ENCODE measurements at places on chromosomes 6 and 20.

- DNase-seq, result no peak
Measured at GRCh38 chr6:32129297-32130088, 595 bp downstream of the FKBPL start.

- no peak for DNase-seq
Measured at GRCh38 chr6:40256831-40257230, 322.6 kb upstream of the MOCS1 start.

DNA sequence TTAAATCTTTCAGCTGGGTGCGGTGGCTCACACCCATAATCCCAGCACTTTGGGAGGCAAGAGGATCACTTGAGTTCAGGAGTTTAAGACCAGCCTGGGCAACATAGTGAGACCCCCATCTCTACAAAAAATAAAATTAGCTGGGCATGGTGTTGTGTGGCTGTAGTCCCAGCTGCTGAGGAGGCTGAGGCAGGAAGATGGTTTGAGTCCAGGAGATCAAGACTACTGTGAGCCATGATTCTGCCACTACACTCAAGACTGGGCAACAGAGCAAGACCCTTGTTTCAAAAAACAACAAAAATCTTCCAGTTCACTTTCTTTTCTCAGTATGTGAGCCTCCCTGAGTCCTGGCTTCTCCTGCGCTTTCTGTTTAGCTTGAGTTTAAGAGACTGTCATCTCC, 7.9 kb downstream of the SDHAF4 start:
- DNase-seq, result no peak

GRCh38 chr20:5973172-5973571, 22.7 kb downstream of the MCM8 start:
- no peak for DNase-seq

GRCh38 chr6:88705601-88706000, 257.8 kb downstream of the RNGTT start:
- no peak for DNase-seq

- no peak for DNase-seq
Measured at GRCh38 chr6:1613688-1614447, 4.2 kb downstream of the FOXC1 start.

GRCh38 chr20:41278936-41279335, 38.6 kb downstream of the ZHX3 start:
- no peak for DNase-seq

- DNase-seq, result no peak
Measured at GRCh38 chr6:111565326-111566221, 40.1 kb downstream of the TRAF3IP2 start.

DNA sequence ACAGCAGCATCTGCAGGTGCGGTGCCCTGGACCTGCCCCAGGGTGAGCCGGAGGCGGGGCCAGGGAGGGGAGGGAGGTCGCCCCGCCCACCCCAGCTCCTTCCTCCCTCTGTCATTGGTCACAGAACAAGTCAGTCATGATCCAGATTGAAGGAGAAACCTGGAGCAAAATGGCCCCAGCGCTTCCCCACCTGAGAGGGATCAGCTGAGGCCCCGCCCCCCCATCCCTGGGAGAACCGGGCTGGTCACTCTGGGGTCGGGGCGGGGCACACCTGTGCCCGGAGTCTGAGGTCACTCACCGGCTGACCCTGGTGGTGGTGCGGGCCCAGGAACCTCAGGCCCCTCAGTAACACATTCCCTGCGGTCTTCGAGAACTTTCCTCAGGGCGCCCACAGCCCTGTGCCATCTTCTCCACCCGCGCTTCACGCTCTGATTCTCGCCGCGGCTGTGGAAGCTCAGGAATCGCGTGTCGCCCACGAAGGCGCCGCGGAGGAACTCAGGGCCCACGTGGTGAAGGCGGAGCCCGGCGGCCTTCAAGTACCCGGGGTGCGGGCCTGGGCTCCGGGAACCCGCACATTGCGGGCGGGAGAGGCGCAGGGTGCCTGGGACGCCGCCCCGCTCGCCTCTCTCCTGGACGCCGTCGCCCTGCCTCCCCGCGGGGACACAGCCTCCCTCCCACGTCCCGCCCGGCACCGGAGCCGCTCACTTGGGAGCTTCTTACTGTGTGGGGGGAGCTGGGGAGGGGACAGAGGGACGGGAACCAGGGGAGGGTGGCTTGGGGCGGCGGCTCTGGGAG, 36.4 kb upstream of the HLA-C start:
- DNase-seq, result peak; percentile 14

GRCh38 chr6:79756496-79756895, 125.4 kb downstream of the SH3BGRL2 start:
- no peak for DNase-seq

- no peak for DNase-seq
Measured at GRCh38 chr6:35148167-35148741, 7.1 kb upstream of the TCP11 start.

GRCh38 chr6:36955136-36955535, 598 bp downstream of the PI16 start:
- peak; percentile 37 for DNase-seq

GRCh38 chr6:93575495-93576267, 156.3 kb upstream of the EPHA7 start:
- DNase-seq, result no peak

GRCh38 chr20:47276851-47277534, 79.5 kb downstream of the ZMYND8 start:
- no peak for DNase-seq

- DNase-seq, result no peak
Measured at GRCh38 chr6:133532908-133533307, 291.8 kb downstream of the EYA4 start.

DNA sequence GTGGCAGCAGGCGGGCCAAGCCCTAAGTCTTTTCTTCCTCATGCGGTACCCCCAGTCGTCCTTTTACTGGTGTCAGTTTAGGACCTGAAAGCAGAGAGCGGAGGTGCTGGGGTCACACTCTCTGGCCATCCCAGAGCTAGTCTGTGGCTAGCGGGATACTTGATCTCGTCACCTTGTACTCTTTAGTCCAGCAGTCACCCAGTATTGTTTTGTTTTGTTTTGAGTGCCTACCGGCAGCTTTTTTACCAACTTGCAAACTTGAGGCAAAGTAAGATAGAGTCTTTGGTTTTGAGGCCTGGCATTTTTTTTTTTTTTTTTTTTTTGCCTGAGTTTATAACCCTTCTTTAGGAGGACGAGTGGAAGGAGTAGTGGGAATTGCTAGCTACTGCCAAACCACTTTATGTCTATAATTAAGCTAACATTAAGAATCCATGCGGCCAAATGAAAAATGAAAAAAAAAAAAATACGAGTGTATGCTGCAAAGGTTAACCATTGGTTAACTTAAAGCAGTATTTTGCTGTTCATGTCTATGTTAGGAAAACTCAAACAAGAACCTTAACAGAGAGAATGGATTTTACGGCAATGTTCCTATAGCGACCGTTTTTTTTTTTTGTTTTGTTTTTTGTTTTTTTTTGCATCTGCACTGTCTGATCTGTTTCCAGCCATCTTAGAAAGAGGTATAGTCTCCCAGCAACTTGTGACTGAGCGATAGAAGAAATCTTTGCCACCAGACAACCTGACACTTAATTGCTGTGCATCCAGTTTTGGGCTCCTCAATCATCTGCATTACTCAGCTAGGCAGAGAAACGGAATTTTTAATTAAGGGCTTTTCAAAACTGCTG, 56.9 kb downstream of the FAM217A start:
- DNase-seq, result no peak

DNA sequence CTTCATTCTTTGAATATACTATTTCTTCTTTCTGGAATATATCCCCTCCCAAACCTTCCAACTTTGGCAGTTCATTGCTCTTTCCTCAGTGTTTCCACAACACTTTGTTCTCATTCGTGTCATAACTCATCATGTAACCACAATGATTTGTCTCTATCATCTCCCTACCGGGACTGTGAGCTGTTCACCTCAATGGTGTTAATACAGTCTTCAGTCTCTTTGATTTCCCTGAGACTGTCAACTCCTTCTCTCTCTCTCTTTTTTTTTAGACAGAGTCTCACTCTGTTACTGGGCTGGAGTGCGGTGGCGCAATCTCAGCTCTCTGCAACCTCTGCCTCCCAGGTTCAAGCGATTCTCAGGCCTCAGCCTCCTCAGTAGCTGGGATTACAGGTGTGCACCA, 2.5 kb upstream of the MMP24 start:
- no peak for DNase-seq

GRCh38 chr6:166313255-166314070, 5.3 kb upstream of the PRR18 start:
- DNase-seq, result peak; percentile 32

DNA sequence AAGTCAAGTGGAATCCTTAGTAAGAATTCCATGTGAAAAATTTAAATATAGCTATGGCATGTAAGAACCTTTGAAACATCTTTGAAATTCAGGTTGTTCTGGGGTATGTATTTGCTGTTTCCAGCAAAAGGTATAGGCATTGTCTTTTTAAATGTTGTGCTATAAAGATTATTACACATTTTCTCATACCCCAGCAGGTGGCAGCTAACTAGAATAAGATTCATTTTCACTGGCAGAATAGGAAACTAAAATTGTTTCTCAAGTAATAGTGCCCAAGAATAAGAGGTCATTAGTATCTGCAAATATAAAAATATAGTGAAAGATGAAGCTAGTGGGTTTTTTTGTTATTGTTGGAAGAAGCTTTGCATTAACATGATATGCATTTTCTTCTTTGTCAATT, 1.8 kb downstream of the GRIK2 start:
- DNase-seq, result no peak

DNA sequence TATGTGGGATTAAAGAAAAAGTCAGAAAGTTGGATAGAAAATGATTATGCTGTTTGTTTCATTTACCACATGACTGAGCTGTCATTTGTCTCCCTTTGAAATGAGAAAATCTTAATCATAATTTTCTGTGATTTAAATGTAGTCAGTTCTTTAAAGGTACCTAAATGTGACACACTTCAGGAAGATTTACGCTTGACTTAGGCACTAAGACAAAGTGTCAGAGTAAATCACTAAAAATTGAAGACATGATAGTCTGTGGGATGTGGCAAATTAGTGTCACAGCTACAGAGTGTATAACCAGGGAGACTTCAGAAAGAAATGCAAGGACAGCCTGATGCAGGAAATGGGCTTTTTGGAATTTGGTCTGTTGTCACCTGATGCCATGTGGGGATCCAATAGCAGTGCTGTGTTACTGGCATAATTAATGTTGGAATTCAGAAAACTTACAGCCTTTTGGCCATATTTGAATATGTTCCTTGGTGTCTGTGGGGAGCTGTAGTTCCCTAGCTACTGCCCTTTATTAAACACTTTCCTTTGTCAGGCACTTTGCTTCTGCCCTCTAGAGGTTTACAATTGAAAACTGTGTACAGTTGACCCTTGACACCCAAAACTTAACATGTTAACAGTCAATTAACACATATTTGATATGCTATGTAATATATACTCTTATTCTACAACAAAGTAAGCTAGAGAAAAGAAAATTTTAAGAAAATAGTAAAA, 493.8 kb downstream of the UTRN start:
- DNase-seq, result no peak

GRCh38 chr6:54614499-54615195, 231.9 kb upstream of the FAM83B start:
- no peak for DNase-seq

DNA sequence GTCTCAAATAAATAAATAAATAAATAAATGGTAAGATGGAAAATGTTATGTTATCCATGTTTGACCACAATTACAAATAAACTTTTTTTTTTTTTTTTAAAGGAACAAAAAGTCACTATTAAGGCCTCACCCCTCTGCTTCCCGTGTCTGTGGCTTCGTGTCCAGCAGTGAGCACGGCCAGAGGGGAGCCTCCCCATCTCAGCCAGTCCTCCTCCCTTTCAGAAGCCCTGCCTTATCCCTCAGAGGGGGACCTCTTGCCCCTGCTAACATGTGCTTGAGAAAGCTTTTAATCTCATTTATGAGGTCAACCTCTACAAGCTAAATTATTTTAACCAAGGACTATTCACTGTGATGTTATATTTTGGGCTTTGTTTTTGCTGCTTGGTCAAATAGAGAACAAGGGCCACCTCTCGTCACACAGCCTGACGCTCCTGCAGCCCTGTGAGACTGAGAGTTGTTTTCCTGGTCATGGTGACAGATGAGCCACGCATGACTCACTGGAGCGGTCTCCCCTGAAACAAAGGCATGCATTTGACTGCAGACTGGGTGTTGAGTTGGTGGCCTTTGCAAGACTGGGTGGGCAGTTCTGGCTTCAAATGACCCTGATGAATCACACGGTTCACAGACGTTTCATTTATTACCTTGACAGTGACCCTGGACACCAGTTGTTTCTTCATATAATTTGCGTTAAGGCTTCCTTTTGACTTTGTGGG, 131.8 kb downstream of the TIAM2 start:
- DNase-seq, result no peak

DNA sequence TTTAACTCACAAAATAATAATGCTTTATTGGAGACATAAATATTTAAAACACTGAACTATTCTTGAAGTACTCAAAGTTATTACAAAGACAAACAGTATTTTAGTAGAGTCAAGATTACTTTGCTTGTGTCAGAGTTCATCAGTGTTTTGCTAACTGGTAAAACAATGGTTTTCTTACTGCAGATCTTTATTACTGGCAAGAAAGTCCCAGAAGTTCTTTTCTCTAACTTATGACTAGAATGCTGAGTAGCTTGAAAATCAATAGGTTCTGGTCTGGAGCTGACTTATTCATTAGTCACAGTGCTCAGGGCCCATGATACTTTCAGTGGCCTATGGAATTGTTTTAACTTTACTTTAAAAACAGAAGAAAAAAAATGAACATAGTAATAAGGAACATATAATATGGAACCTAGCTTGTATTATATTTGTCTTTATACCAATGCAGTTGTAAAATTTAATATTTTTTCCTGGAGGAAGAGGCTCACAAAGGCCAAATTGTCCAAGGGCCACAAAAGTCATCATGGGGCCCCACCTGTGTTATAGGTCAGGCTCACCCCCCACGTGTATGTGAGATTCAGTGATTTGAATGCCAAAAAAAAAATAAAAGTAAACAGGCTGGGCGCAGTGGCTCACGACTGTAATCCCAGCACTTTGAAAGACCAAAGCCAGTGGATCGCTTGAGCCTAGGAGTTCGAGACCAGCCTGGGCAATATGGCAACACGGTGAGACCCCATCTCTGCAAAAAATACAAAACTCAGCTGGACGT, 53.3 kb downstream of the PLEKHG1 start:
- no peak for DNase-seq

DNA sequence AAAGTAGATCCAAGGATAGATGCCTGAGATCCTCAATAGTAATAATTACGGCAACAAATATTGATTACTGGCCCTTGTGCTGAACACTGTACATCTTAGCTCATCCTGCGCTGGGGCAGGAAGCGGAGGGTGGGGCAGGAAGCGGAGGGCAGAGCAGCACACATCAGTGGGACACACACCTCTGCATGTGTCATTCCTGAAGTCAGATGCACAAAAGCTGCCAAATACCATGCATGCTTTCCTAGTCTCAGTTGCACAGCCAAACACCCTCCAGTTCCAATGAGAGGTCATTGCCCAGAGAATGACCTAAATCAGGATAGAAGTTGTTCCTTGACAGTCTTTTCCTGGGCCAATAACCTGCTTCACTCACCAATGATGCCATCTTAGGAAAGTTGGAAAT, 74.4 kb upstream of the FOXC1 start:
- DNase-seq, result no peak

- DNase-seq, result no peak
Measured at GRCh38 chr6:152954443-152954842, 28.4 kb downstream of the FBXO5 start.

GRCh38 chr20:33079259-33079658, at the start of gene BPIFB4:
Gene BPIFB4 (plus strand): TSS chr20:33079643. CDS start chr20:33081527, 1,884 bp downstream.
- no peak for DNase-seq
